ENCODE measurements at places on chromosomes 6 and 20.

- no peak for DNase-seq
Measured at GRCh38 chr6:53287336-53288225, 61.2 kb downstream of the ELOVL5 start.

DNA sequence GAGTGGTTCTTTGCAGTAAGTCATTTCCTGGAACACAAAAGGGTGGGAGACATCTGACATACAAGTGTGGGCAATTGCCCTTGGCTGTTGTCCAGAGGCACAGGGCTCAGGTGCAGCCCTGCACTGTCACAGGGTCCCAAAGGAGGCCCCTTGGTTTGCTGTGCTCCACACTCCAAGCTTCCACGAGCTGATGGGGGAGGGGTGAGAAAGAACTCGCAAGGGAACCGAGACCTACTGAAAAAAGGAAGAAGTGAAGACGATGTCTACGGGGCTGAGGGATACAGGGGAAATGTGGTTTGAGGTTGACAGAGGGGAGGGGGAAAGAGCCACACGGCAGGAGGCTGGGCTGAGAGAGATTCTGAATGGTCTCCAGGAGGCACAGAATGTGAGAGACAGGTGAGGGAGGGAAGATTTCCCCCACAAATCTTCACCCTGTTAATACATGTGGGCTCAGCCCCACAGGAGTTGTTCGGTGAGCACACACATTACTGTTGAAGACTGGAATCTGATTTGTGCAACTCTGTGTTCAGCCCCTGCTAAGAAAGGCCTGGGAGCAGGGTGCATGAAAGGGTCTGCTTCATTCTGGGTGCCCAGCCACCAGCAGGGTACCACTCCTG is 123.4 kb downstream of the LY86 start:
- DNase-seq, result no peak

GRCh38 chr20:54153041-54153327 is 20.8 kb downstream of the CYP24A1 start:
- no peak for DNase-seq

DNA sequence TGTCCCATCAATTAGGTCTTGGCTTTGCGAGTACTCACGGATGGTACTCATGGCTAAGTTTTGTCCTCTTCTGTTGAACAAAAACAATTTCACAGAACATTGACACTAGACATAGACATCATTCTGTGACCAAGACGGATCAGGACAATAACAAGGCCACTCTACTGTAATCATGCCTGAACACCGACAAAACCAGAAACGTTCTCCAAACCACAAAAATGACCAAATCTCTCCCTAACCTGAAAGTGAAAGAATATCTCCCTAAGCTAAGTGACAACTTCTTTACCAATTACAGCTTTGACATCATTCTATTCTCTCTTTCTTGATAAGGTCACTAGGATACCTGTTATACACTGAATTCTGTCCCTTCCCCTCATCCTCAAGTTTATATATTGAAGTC is 40.0 kb upstream of the SLC2A12 start:
- DNase-seq, result no peak

DNA sequence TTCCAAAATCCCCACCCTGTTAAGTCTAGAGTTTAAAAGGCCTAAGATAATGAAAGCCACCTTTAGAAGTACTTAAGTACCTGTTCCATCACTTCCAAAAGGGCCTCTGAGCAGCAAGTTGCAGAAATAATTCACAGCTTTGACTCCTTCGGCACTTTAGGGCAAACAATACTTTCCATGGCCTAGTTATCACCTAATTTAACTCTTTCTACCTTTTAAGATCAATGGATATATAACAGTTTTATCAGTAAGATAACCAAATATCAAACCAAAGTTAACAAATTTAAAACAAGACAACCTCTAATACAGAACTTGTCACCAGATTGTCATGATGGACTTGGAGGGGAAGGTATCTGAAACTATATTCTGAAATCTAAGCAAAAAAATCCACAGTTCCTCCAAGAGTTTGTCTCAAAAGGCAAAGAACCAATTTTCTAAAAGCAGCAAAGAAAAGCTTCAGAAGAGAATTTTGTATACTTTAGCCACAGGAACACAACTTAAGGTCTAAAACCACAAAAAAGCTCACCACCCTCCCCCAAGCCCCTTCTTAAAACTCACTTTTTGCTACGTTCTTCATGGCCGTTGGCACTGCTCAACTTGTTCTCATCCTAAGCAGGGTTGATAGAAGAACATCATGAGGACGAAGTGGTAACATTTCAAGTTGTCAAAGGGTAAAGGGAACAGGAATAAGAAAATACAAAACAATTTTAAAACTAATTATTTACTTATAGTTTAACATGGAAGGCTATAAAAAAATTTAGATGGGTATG is 3.5 kb downstream of the RBM39 start:
- no peak for DNase-seq

DNA sequence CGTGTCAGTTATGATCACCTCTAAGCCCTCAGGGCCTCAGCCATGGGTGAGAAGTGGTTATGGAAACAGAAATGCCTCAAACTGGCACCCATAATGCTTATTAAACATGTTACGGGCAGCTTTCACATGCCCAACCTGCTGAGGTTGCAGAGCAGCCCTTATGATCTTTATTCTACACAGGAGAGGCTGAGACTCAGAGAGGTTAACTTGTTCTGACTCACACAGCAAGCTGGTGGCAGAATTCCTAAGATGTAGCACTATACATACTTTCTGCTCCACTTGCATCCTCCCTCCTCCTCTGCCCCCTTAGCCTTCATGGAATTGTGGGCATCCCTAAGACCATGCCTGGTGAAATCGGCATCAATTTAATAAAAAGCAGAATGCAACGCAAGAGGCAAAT is 34.7 kb upstream of the IGF2R start:
- no peak for DNase-seq

DNA sequence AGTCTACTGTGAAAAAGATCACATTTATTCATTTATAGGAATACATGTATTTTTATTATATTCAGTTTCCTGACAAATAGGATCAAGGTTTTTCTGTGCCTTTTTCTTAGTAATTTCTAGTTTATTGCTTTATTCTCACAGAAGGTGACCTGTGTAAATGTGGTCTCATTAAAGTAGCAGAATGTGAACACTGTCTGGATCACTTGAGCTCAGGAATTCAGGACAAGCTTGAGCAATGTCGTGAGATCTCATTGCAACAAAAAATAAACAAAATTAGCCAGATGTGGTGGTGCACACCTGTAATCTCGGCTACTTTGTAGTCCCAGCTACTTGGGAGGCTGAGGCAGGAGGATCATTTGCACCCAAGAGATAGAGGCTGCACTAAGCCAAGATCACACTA is 516.7 kb downstream of the CDKAL1 start:
- DNase-seq, result no peak

Measured in LNCaP clone FGC (cell line).